Activated naive CD8-positive, alpha-beta T cell treated with anti-CD3 and anti-CD28 coated beads for 36 hours (primary cell): ENCODE measurements at places on chromosomes 2 and 18. TPM values are rescaled to one million over a fixed set of nuclear protein-coding genes. Genes with fewer than 3 reads are reported as not detected.

DNA sequence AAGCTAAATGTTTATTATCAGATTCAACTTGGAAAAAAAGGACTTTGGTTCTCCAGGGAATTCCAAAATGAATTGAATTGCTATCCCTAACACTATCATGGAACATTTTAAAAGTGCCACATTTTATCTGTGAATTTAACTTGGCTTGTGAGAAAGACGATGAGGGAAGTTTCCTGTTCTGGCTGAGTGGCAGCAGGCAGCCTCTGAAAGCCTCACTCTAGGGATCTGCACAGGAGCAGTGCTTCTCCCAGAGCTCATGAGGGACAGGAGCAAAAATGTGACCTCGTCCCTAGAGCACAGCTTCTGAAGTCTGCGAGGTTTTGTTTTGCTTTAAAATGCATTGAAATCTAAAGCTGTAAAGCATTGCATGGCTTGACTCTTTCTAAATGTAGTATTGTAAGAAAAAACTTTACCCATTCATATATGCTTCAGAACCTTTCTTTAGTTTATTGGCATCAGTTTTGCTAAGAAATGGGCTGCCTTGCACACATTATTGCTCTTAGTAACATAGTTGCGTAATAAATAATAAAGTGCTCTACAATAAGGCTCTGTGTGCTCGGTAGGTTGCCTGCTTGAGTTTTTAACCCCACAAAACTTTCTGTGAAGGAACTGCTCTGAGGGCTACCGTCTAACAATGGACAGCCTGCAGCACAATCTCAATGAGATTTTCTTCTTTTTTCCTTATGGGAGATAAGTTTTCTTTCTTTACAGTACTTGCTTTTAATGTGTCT is 136.2 kb upstream of the CDCA7 start:
- H3K27me3 ChIP-seq = no peaks in the 10 kb centered on the region
- H3K4me3 ChIP-seq = no peak overlapping the region
- no peak for DNase-seq
- H3K36me3 ChIP-seq = no peaks in the 10 kb centered on the region
- no peak overlapping the region for H3K27ac ChIP-seq

DNA sequence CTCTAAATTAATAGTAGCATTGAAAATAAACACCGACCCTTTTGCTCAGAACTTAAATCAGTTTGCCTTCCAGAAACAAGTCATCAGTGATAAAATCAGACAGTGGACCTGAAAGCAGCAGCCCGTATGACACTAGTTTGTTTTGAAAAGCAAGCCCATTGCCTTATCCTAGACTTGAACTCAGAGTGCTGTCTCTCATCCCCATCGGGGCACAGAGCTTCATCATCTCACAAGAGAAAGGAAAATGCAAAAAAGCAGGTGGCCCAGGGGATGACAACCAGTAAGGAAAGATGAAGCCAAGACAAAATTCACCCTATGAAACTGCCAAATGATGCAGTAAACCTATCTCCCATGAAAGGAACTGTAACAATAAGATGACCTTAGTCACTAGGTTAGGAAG is 71.2 kb downstream of the CERKL start:
- DNase-seq = no peak
- H3K4me3 ChIP-seq = no peak overlapping the region
- H3K36me3 ChIP-seq = no peaks in the 10 kb centered on the region

DNA sequence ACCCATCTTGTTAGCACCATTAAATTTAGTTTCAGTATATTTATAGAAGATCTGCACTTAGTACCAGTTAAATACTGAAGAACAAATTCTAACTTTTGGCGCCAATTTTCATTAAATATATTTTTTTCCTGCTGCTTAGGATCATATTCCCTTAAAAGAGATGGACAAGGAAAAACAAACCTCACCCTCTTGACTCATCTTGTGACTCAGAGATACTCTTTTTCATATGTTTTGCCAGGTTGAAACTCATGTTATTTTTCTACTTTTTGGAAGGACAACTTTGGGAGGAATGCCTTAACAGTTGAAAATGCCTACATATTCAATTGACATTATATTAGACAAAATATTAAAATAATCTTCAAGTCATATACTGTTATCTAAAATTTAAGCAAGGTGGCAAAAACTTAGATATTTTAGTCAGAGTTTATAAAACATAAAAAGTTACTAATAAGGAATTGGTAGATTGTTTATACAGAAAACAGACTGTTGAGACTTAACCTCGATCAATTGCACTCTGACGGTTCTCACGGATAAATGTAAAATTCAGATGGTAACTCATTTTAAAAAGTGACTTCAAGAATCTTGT is 36.2 kb downstream of the PNO1 start:
- no peaks in the 10 kb centered on the region for H3K36me3 ChIP-seq
- no peak overlapping the region for H3K4me3 ChIP-seq
- H3K4me1 ChIP-seq = peaks cover 48% of the 10 kb centered on the region
- no peak overlapping the region for H3K27ac ChIP-seq
- no peaks in the 10 kb centered on the region for H3K27me3 ChIP-seq

DNA sequence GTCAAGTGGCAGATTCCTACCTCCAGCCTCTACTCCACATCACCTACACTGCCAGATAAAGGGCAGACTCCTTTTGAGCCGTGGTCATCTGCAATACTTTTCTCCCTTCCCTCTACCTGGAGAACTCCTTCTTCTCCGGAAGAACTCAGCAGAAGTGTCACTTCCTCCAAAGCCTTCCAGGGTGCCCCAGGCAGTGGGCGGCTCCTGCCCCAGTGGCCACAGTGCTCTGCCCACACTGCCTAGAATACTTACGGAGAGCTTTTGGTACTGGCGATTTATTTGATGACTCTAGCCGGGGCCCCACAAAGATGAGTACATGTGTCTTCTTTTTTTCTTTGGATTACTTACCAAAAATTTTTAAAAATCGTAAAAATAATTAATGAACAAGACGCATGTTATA is 39.7 kb downstream of the FOSL2 start:
- peaks cover 10% of the 10 kb centered on the region for H3K4me1 ChIP-seq
- DNase-seq = no peak
- H3K4me3 ChIP-seq = no peak overlapping the region
- no peaks in the 10 kb centered on the region for H3K36me3 ChIP-seq

DNA sequence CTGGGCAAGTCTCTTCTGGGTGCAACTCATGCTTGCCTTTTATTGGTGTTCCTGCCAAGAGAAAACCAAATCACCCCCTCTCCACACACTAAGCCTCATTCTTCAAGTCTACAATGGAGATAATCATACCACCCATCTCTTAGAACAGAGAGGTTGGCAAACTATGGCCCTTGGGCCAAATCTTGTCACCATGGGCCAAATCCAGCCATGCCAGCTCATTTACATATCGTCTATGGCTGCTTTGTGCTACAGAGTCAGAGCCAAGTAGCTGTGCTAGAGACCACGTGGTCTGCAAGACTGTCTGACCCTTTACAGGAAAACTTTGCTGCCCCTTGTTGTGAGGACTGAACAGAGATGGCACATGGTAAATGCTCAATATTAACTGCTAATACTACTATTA is 270.3 kb upstream of the PARD3B start:
- no peaks in the 10 kb centered on the region for H3K4me1 ChIP-seq
- no peak overlapping the region for H3K27ac ChIP-seq

- H3K36me3 ChIP-seq = no peaks in the 10 kb centered on the region
- DNase-seq = no peak
- peaks cover 10% of the 10 kb centered on the region for H3K27me3 ChIP-seq
- peaks cover 5% of the 10 kb centered on the region for H3K4me1 ChIP-seq
These were observed 6.5 kb upstream of the LGALSL start for GRCh38 chr2:64447317-64448040.

DNA sequence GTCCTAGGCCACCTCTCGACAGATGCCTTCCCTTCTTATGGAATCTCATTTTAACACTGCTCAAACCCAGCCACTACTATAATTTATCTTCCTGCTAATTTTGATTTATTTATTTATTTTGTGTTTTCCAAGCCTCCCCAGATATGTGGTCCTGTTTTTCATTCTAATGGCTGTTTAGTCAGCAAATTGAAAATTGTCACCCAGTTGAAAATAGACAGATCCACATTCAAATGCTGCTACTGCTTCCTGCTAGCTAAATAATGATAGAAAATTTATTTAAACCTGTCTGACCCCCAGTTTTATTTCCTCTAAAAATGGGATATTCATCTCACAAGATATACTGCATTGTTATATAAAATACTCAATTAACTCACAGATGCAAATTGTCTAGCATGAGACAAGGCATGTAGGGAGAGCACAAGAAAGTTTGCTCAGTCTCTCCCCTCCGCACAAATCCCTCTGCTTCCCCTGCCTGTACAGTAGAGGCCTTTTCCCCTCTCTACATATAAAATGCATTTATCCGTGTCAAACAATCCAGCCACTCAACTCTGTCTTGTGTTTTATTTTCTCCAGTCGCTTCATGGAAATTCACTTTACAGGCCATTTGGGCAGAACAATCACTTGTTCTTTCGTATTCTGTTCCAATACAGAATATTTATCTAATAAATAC is 389.9 kb downstream of the SOX11 start:
- H3K4me1 ChIP-seq = no peaks in the 10 kb centered on the region
- peaks cover 7% of the 10 kb centered on the region for H3K27me3 ChIP-seq
- no peak overlapping the region for H3K4me3 ChIP-seq
- DNase-seq = no peak

DNA sequence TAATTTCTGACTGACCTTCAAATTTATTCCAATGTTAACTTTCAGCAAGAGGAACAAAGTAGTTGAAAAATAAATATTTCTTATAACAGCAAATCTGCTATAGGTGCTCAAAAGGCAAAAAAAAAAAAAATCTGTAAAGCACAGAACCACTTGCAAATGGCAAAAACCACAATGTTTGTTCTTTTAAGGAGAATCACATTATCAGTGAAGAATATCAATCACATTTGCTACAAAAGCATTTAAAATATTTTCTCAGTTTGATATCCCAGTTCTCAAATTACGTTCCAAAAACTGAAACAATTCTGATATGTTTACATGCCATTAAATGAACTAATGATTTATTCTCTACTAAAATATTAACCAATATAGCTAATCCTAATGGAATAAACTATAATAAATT is 163.3 kb downstream of the METTL4 start:
- no peak overlapping the region for H3K4me3 ChIP-seq
- H3K4me1 ChIP-seq = no peaks in the 10 kb centered on the region
- H3K36me3 ChIP-seq = no peaks in the 10 kb centered on the region
- DNase-seq = no peak
- H3K27me3 ChIP-seq = peaks cover 9% of the 10 kb centered on the region

DNA sequence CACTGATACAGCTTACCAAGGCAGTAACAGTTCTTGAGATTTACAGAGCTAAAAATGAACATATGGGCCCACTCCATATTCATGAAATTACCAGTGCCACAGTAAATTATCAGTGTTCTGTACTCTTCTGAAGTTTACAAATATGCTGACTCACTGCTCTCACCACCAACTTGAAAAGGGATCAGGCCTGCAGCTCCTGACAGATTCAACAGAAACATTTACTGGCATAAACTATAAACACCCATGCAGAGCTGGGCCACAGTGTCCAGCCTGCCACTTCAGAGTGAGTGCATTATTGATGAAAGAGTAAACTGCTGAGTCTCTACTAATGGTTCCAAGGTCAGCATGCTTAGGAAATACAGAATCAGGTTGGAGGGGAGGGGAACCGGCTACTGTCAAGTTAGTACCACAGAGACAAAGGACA is 83.1 kb downstream of the FARSB start:
- H3K27ac ChIP-seq = peak overlapping the region; percentile 28
- peaks cover 10% of the 10 kb centered on the region for H3K4me1 ChIP-seq
- no peak overlapping the region for H3K4me3 ChIP-seq
- peaks cover 30% of the 10 kb centered on the region for H3K36me3 ChIP-seq

DNA sequence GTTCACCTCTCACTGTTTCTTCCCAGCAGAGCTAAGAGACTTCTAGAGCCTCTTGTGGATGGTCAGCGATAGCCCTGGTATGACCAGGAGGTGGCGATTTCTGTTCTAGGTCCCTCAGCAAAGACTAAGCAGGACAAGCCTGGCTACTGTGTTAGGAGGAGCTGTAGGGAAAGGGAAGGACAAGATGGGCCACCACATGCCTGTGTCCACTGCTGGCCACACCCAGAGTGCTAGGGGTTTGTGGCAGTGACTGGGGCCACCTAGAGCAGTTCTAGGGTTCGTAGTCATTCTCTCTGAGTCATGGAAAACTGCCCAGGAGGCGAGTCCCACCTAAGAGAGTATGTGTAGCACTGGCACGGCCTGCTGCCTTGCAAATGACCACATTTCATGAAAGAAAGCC is 179.4 kb downstream of the ALPK2 start:
- no peaks in the 10 kb centered on the region for H3K36me3 ChIP-seq
- no peaks in the 10 kb centered on the region for H3K27me3 ChIP-seq
- no peaks in the 10 kb centered on the region for H3K4me1 ChIP-seq
- DNase-seq = no peak
- H3K4me3 ChIP-seq = no peak overlapping the region
- no peak overlapping the region for H3K27ac ChIP-seq

GRCh38 chr18:5622905-5623304 is 79.1 kb upstream of the EPB41L3 start:
- H3K27ac ChIP-seq = no peak overlapping the region
- no peak for DNase-seq
- no peak overlapping the region for H3K4me3 ChIP-seq

DNA sequence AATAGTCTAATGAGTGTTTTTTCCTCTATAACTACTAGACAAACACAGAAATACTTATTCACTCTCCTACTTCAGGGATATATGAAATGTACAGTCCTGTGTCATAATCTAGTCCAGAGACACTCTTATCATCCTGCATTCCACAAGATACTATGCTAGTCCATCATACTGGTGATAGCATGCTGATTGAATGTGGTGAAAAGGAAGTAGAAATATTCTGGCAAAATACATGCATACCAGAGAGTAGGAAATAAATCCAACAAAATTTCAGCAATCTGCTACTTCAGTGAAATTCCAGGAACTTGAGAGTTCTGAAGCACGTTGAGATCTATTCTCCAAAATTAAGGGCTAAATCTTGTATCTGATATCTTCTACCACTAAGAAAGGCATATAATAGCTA is 353.9 kb downstream of the PID1 start:
- no peaks in the 10 kb centered on the region for H3K4me1 ChIP-seq
- H3K36me3 ChIP-seq = no peaks in the 10 kb centered on the region
- DNase-seq = no peak
- H3K27me3 ChIP-seq = no peaks in the 10 kb centered on the region

- peaks cover 15% of the 10 kb centered on the region for H3K4me1 ChIP-seq
- no peak for DNase-seq
- H3K27me3 ChIP-seq = no peaks in the 10 kb centered on the region
- peaks cover 12% of the 10 kb centered on the region for H3K36me3 ChIP-seq
- no peak overlapping the region for H3K4me3 ChIP-seq
These were observed 17.1 kb downstream of the C2orf69 start for GRCh38 chr2:199928226-199928625.

- no peak for DNase-seq
- H3K4me3 ChIP-seq = no peak overlapping the region
- H3K4me1 ChIP-seq = peaks cover 10% of the 10 kb centered on the region
- no peak overlapping the region for H3K27ac ChIP-seq
These were observed 24.3 kb upstream of the VIT start for GRCh38 chr2:36672199-36672598.

GRCh38 chr2:170244555-170244954 is 66.6 kb downstream of the MYO3B start:
- no peaks in the 10 kb centered on the region for H3K36me3 ChIP-seq
- H3K27ac ChIP-seq = no peak overlapping the region
- no peak for DNase-seq
- no peaks in the 10 kb centered on the region for H3K4me1 ChIP-seq

GRCh38 chr2:127154396-127154795 is 47.4 kb upstream of the BIN1 start:
- H3K36me3 ChIP-seq = no peaks in the 10 kb centered on the region
- no peak overlapping the region for H3K4me3 ChIP-seq
- H3K4me1 ChIP-seq = no peaks in the 10 kb centered on the region
- H3K27ac ChIP-seq = no peak overlapping the region

MDH1B gene
- total RNA-seq = 0.90 TPM

RIT2 gene
- total RNA-seq = not detected

MYO3B gene
- total RNA-seq = 0.04 TPM

CHRND gene
- not detected for total RNA-seq

EML6 gene
- total RNA-seq = 1.3 TPM
